ENCODE measurements at places on chromosomes 11 and 22. TPM values are rescaled to one million over a fixed set of nuclear protein-coding genes. Genes with fewer than 3 reads are reported as not detected.
A peak's percentile ranks its signal among the peaks of the same experiment; 100 is the strongest.

The CTSC gene
- total RNA-seq, result 170 TPM

The SLC22A6 gene
- total RNA-seq, result not detected

The MYRF gene
- total RNA-seq, result 21.4 TPM

The C1QTNF5 gene
- total RNA-seq, result 0.47 TPM

The MS4A14 gene
- not detected for total RNA-seq

The SMTNL1 gene
- not detected for total RNA-seq

DNA sequence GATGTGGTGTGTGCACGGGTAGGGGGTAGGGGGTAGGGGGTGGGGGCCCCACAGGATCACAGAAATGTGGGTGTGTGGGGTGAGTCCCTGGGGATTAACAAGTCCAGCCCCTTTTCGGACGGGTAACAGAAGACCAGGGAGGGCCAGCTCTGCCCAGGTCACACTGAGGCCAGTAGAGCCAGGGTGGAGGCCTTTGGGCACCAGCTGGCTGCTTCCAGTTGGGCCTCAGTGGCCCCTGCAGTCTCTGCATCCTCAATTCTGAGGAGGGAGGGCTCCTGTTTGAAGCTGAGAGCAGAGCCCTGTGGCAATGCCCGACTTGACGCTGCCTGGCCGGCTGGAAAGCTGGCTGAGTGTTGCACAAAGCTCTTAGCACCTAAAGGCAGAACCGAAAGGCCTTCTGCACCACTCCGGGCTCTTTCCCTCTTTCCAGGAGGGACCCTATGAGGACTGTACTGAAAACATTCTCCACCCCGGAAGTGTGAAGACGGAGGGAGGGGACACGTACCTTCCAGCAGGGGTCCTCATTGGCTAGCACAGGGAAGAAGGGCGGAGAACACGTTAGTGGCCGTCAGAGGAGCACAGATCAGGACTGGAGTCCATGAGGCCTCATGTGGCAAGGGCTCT lies 120.4 kb downstream of the PHF21B start:
- no peaks in the 10 kb centered on the region for H3K36me3 ChIP-seq
- H3K4me1 ChIP-seq, result no peaks in the 10 kb centered on the region
- H3K4me3 ChIP-seq, result no peak overlapping the region
- peaks cover 5% of the 10 kb centered on the region for H3K27me3 ChIP-seq
- DNase-seq, result peak; percentile 60
- H3K27ac ChIP-seq, result no peak overlapping the region

GRCh38 chr22:46287873-46288751 lies 8.6 kb upstream of the GTSE1 start:
- H3K27ac ChIP-seq, result no peak overlapping the region
- no peak for DNase-seq
- H3K4me1 ChIP-seq, result peaks cover 19% of the 10 kb centered on the region
- no peaks in the 10 kb centered on the region for H3K27me3 ChIP-seq
- H3K36me3 ChIP-seq, result peaks cover 38% of the 10 kb centered on the region
- no peak overlapping the region for H3K4me3 ChIP-seq

DNA sequence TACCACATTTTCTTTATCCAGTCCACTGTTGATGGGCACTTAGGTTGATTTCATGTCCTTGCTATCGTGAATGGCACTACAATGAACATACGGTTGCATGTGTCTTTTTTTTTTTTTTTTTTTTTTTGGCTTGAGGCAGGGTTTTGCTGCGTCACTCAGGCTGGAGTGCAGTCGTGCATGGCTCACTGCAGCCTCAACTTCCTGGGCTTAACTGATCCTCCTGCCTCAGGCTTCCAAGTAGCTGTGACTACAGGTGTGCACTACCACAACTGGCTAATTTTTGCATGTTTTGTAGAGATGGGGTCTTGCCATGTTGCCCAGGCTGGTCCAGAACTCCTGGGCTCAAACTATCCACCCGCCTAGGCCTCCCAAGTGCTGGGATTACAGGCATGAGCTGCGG lies 1.5 kb upstream of the CCDC90B start:
- H3K4me1 ChIP-seq, result peaks cover 6% of the 10 kb centered on the region
- H3K27ac ChIP-seq, result peak overlapping the region; percentile 38
- no peak for DNase-seq
- no peak overlapping the region for H3K4me3 ChIP-seq
- no peaks in the 10 kb centered on the region for H3K27me3 ChIP-seq

- peaks cover 8% of the 10 kb centered on the region for H3K36me3 ChIP-seq
- peak overlapping the region; percentile 7 for H3K27ac ChIP-seq
- no peak for DNase-seq
- no peaks in the 10 kb centered on the region for H3K27me3 ChIP-seq
- H3K4me1 ChIP-seq, result peaks cover 6% of the 10 kb centered on the region
Measured at GRCh38 chr22:41573677-41574076, 12.9 kb downstream of the CSDC2 start.

DNA sequence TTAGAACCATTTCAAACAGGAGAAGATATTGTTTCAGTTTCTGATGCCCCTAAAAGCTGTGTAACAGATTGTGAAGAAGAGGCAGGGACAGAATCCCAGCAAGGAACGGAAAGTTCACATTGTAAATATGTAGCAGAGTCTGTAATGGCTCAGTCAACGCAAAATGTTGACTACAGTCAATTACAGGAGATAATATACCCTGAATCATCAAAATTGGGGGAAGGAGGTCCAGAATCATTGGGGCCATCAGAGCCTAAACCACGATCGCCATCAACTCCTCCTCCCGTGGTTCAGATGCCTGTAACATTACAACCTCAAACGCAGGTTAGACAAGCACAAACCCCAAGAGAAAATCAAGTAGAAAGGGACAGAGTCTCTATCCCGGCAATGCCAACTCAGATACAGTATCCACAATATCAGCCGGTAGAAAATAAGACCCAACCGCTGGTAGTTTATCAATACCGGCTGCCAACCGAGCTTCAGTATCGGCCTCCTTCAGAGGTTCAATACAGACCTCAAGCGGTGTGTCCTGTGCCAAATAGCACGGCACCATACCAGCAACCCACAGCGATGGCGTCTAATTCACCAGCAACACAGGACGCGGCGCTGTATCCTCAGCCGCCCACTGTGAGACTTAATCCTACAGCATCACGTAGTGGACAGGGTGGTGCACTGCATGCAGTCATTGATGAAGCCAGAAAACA lies 40.8 kb downstream of the IGLL1 start:
- H3K27me3 ChIP-seq, result no peaks in the 10 kb centered on the region
- no peak overlapping the region for H3K27ac ChIP-seq
- DNase-seq, result peak; percentile 82
- H3K4me3 ChIP-seq, result no peak overlapping the region
- H3K36me3 ChIP-seq, result no peaks in the 10 kb centered on the region
- peaks cover 32% of the 10 kb centered on the region for H3K4me1 ChIP-seq

- no peak overlapping the region for H3K4me3 ChIP-seq
- no peak for DNase-seq
- no peaks in the 10 kb centered on the region for H3K27me3 ChIP-seq
Measured at GRCh38 chr11:119258180-119258579, 52.0 kb downstream of the CBL start.

DNA sequence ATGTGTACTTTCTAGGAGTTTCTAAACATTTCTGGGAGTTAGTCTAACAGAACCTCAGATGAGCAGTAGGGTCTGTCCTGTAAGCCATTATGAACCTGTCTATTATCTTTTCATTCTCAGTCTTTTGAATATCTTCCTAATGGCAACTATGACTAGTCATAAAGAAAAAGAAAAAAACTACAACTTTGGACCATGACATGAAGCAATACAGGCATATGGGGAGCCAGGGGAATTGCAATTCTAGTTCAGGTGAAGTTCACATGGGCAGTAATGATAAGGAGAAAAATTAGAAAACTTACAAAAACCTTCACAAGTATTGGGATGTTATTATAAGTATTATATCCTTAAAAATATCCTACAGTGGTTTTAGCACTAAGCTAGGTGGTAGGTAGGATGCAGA lies 649.0 kb upstream of the ANO5 start:
- no peak for DNase-seq
- no peaks in the 10 kb centered on the region for H3K36me3 ChIP-seq
- no peaks in the 10 kb centered on the region for H3K4me1 ChIP-seq
- H3K27ac ChIP-seq, result no peak overlapping the region
- no peak overlapping the region for H3K4me3 ChIP-seq

- no peak overlapping the region for H3K4me3 ChIP-seq
- H3K36me3 ChIP-seq, result no peaks in the 10 kb centered on the region
- no peak overlapping the region for H3K27ac ChIP-seq
- H3K4me1 ChIP-seq, result no peaks in the 10 kb centered on the region
Measured at GRCh38 chr11:122897606-122898210, 15.1 kb downstream of the JHY start.

- no peak overlapping the region for H3K4me3 ChIP-seq
- peak overlapping the region; percentile 23 for H3K27ac ChIP-seq
- peaks cover 28% of the 10 kb centered on the region for H3K4me1 ChIP-seq
- peaks cover 71% of the 10 kb centered on the region for H3K36me3 ChIP-seq
- no peaks in the 10 kb centered on the region for H3K27me3 ChIP-seq
Measured at GRCh38 chr11:62593434-62594044, 2.2 kb upstream of the TUT1 start.

- no peaks in the 10 kb centered on the region for H3K36me3 ChIP-seq
- H3K4me3 ChIP-seq, result no peak overlapping the region
- no peaks in the 10 kb centered on the region for H3K4me1 ChIP-seq
- no peak for DNase-seq
- no peak overlapping the region for H3K27ac ChIP-seq
Measured at GRCh38 chr11:125724125-125724524, 22.0 kb upstream of the PATE1 start.

DNA sequence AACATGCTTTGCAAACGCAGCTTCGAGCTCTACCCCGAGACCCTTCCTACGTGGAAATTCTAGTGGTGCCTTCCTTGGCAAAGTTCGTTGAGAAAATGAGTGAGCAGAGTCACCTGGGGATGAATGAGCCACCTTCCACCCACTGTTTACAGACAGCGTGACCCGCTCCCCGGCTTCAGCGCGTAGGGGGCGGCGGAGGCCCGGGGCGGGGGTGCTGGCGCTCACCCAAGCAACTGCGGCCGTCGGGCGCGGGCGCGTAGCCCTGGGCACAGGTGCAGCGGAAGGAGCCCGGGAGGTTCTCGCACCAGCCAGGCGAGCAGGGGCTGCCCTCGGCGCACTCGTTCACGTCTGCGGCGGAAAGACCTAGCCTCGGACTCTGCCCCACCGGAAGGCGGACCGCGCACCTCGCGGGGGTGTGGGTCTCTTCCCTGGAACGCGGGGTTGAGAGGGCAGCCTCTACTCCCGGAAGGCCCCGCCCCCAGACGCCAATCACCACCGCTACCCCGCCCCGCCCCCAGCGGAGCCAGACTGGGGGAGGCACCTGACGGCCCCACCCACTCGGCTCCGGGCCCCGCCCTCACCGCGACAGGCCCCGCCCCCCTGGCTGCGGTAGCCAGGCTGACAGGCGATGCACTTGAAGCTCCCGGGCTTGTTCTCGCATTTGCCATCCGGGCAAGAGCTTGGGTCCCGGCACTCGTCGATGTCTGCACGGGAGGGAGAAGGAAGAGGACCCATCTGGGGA lies 11.8 kb downstream of the LTBP3 start:
- peak overlapping the region; percentile 62 for H3K27ac ChIP-seq
- H3K27me3 ChIP-seq, result no peaks in the 10 kb centered on the region
- no peaks in the 10 kb centered on the region for H3K36me3 ChIP-seq
- peak; percentile 98 for DNase-seq

DNA sequence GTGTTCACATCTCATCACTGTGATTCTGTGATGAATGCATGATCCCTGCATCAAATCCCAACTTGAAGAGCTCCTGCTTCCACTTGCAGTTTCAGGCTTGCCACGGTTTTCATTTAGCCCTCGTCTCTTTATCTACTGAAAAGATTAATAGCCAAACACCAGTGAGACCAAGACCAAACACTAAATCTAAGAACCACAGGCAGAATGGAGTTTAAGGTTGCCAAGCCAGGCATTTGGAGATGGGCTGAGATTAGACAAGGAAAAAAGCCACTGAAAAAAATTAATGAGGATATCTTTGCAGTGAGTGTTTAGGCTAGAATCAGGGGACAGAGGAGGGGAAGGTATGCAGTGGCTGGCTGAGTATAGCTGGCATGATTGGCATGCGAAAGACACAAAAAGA lies 227.2 kb upstream of the BLID start:
- DNase-seq, result no peak
- no peaks in the 10 kb centered on the region for H3K36me3 ChIP-seq
- no peaks in the 10 kb centered on the region for H3K4me1 ChIP-seq
- H3K4me3 ChIP-seq, result no peak overlapping the region

DNA sequence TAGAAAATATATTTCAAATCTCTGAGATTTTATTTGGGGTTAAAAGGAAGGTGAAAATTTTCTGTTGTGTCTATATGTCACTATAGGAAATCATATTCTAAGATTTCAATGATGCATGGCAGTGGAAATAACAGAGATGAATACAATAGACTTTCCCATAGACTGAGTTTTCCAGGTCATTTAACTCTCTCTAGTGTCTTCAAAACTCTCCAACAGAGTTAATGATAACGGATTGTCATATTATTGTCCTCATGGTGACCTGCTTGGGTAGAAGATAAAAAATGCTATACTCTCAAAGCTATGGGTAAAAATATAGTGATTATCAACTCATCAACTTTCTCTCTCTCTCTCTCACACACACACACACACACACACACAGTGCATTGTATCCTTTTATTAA lies 312.9 kb downstream of the CNTN5 start:
- no peak overlapping the region for H3K27ac ChIP-seq
- no peaks in the 10 kb centered on the region for H3K27me3 ChIP-seq
- no peaks in the 10 kb centered on the region for H3K36me3 ChIP-seq
- H3K4me3 ChIP-seq, result no peak overlapping the region
- no peak for DNase-seq

GRCh38 chr11:32434356-32435151 lies 785 bp downstream of the WT1 start:
- no peaks in the 10 kb centered on the region for H3K27me3 ChIP-seq
- peak overlapping the region; percentile 92 for H3K27ac ChIP-seq
- peaks cover 34% of the 10 kb centered on the region for H3K36me3 ChIP-seq

GRCh38 chr11:15901790-15902189 lies 454.6 kb downstream of the SOX6 start:
- H3K4me3 ChIP-seq, result no peak overlapping the region
- H3K36me3 ChIP-seq, result no peaks in the 10 kb centered on the region
- H3K27me3 ChIP-seq, result no peaks in the 10 kb centered on the region
- H3K4me1 ChIP-seq, result peaks cover 4% of the 10 kb centered on the region
- no peak overlapping the region for H3K27ac ChIP-seq

DNA sequence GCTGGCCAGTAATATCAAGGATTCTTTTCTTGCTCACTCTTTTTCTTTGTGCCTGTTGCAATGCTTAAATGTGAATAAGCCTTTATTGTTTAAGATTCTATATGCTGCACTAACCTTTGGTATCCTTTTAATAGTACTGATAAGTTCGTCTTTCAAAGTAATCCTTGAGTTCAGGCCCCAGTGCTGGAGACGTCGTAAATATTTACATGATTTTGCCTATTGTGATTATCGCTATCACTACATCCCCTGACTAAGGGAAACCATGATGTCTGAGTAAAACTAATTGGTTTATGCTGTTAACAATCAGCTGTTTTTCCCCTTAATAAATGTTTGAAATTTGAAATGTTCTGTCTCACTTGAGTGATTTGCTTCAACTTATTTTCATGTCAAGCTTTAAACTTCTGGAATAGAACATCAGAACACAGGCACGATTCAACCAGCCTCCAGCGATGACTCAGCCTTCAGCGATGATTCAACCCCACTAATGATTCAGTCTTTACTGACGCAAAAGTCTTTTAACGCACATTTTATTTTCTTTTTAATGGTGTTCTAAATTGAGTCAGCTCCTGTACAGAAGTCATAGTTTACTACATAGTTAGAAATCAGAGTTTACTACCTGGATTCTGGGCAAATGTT lies 3.9 kb downstream of the HTATIP2 start:
- DNase-seq, result peak; percentile 65
- no peak overlapping the region for H3K4me3 ChIP-seq
- peaks cover 59% of the 10 kb centered on the region for H3K4me1 ChIP-seq
- H3K27me3 ChIP-seq, result no peaks in the 10 kb centered on the region
- H3K27ac ChIP-seq, result peak overlapping the region; percentile 79

Data from K562 (cell line).